ENCODE measurements at places on chromosomes 5 and 9.

DNA sequence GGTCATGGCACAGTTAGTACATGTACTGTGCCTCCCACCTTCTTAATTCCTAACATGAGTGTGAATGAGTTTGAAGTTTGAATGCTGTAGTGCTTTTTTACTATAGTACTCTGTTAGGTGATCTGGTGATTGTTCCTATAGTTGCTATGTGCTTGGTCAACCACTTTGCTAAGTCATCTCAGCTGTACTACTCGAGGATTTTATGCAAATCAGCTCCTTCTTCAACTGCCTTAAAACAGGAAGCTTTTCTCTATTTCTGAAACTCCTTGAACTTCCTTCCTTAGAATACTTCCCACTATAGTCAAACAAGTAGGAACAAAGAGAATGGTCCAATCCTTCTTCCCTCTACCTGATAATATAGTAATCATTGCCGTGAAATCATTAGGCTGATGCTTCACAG, 219.6 kb downstream of the CTNND2 start:
- no peak for DNase-seq

DNA sequence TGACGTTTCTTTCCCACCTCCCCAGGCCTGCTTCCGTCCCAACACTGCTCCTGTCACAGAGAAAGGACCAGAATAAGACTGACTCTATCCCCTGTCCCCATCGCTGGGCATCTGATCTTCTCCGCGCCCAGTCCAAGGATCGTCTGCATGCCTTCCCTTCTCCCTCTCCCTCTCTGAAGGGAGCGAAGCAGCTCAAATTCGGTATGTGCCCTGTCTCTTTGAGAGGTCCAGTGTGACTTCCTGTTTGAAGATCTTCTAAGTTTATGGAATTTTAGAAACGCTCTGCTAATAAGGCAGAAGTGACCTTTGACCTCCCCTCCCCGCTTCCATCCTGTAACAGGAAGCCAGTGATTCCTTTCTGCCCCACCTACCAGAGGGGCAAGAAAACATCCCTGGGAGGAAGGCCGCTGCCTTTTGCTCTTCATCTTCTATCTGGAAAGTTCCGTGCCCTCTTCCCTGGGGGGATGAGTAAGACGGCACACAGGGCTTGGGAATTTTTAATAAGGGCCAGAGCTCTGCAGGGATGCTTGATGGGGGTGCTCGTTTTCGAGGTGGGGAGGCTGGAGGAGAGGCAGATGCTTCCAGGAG, 40.7 kb upstream of the RNU6ATAC start:
- DNase-seq, result no peak

- peak; percentile 13 for DNase-seq
These were observed 596.6 kb upstream of the ZNF608 start for GRCh38 chr5:125343015-125343414.

DNA sequence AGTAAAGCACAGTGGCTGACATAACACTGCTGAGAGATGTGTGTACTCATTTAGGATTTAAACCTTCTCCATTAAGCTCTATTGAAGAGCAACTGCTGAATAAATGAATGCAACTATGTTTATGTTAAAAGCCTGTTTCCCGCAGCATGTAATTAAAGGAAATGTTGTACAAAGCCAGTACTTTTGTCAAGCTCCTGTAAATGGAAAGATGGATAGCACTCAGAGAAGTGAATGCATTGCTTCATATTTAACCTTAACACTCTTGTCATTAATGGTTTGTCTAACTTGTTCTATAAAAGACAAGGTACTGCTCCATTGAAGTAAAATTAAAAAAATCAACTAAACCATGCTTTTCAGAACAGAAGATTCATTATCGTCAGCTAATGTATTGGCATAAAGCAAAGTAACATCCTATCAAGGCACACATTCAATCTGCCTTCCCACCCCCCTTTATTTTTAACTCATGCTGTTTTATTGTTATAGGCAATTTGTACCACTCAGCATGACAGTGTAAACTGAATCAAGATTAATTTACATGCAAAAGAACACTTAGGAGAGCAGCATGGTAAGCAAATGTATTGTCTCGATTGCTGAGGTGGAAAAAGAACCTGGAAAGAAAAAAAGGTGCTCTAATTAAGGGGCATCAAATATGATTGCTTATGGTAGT, 240.9 kb upstream of the TBCA start:
- DNase-seq, result no peak

- DNase-seq, result no peak
These were observed 100.4 kb upstream of the MAMDC2 start for GRCh38 chr9:69943148-69943806.

- DNase-seq, result peak; percentile 90
These were observed 88.1 kb downstream of the SH3TC2 start for GRCh38 chr5:148974642-148975327.

- no peak for DNase-seq
These were observed 319.2 kb downstream of the ENC1 start for GRCh38 chr5:74321326-74321725.

DNA sequence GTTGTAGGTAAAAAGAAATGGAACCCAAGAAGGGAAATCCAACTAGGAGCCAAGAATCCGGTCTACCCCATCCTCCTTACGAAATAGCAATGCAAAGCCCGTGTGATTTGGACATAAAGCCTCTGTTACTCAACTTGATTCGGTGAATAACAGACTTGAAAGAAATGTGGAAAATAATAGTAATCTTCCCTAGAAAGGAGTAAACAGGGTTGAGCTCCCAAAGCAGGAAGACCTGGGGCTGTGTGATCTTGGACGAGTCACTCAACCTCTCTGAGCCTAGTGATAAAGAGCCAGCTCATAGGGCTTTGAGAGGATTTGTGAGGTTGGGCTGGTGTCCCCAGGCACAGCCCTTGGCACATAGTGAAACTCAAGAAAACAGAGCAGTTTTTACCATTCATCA, 42.7 kb upstream of the IL17B start:
- no peak for DNase-seq

- DNase-seq, result no peak
These were observed 110.3 kb upstream of the LARP1 start for GRCh38 chr5:154644745-154645411.

GRCh38 chr5:68435611-68436010, 220.1 kb downstream of the PIK3R1 start:
- no peak for DNase-seq

DNA sequence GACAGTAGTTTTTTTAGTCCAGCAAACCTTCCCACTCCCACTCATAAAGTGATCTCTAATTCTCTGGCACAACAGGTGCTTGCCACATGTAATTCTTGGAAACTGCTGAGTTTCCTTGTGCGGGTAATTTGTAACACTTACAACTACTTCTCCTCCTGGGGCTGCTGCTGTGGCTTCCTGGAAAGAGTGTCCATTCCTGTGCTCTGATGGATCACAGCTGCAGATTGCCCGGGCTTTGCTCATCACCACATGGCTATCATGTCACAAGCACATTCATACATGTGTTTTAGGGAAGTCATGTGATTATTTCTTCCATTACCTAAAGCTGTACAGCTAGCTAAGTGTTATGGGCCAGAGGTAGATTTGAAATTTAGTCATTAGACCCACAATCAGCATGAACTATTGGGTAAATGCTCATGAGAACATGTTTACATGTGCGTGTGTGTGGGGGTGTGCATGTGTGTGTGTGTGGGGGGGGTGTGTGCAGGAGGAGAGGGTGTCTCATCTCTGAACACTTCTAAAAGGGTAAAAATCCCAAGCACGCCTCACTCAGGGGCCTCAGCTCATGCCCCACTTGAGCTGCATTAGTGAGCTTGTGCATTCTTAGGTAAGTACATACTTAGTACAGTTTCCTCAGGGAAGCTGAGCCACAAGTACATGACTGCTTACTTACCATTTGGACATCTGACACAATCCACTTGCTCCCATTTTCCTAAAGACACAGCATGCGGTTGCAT, 118.1 kb upstream of the CCDC112 start:
- DNase-seq, result peak; percentile 61

DNA sequence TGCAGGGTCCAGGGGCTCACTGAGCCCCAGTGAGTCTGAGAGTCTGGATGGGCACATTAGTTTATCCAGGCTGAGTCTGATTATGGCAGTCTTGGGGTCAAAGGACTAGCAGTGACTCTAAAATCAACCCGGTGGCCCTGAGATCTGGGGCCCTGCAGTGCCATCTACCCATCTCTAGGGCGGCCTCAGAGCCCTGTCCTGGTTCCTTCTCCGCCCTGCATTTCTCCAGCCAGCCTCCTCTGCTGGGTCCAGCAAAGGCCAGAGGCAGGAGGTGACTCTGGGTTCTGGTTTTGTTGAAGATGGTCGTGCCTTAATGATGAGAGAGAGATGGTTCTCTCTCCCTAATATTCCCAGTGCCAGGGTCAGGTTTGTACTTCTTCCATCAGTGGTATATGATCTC, 15.0 kb downstream of the DCANP1 start:
- DNase-seq, result no peak

GRCh38 chr9:15149450-15149849, 157.6 kb downstream of the TTC39B start:
- DNase-seq, result no peak

GRCh38 chr9:17130725-17131124, 4.1 kb upstream of the CNTLN start:
- no peak for DNase-seq

- no peak for DNase-seq
These were observed 909.1 kb upstream of the DMAC1 start for GRCh38 chr9:8708728-8709127.

GRCh38 chr9:78830301-78830700, 533.4 kb downstream of the PSAT1 start:
- DNase-seq, result peak; percentile 27

GRCh38 chr9:118618084-118618483, 751.2 kb downstream of the BRINP1 start:
- peak; percentile 50 for DNase-seq

DNA sequence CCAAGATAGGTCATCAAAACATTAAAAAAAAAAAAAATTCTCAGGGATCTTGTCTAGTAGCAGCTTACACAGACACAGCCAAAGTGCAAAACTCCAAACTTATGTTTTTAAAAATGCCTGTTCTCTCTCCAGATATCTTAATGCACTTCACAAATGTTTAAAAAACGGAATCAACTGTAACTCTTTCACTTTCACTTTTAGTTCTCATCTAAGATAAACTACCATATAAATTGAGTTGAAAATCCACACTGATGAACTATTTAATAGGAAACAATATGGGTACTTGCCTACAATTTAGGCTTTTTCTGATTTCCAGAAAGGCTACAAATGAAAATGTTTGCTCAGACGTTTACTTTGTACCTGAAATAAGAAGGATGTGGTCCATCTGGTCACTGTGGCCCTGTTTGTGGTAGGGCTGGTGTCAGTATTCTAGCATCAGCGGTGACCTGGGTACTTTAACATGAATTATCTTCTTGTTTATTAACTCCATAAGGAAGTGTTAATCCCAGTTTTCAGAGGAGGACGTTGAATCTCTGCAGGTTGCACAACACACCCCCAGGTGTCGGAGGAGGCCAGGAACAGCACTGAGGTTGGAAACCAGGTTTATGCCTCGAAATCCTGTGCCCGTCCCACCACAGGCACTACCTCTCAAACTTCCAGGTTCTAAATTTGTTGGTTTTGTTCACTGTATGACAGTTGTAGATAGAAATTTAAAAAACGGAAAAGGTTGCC, 13.3 kb upstream of the LPCAT1 start:
- no peak for DNase-seq

GRCh38 chr9:75993434-75993833, 103.0 kb downstream of the PCSK5 start:
- DNase-seq, result peak; percentile 87

GRCh38 chr5:139131465-139131864, 66.7 kb downstream of the SIL1 start:
- DNase-seq, result no peak
